ENCODE measurements at places on chromosomes 12 and 14. TPM values are rescaled to one million over a fixed set of nuclear protein-coding genes. Genes with fewer than 3 reads are reported as not detected.

DNA sequence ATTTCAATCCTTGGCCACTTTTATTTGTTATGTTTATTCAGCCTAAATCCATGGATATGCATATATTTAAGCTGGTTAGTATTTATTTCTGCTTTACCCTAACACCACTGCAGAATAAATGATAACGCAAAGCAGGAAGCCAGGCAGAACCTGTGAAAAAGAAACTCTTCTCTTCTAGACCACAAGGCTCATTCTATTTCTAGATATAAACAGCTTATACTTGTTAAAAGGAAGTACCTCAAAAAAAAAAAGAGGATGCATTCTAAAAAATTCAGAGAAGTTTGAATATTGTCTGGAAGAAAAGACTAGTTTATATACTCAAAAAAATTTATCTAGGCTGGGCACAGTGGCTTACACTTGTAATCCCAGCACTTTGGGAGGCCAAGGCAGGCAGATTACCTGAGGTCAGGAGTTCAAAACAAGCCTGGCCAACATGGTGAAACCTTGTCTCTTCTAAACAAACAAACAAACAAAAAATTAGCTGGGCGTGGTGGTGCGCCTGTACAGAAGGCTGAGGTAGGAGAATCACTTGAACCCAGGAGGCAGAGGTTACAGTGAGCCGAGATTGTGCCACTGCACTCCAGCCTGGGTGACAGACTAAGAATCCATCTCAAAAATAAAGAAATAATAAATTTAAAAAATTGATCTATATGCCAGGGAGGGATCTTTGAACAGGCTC, 55.8 kb downstream of the GALNT4 start:
- no peak for DNase-seq

The PRH2 gene
- not detected for total RNA-seq

- DNase-seq, result peak; percentile 74
Observed at GRCh38 chr12:131621701-131622421, 89.0 kb upstream of the SFSWAP start.

DNA sequence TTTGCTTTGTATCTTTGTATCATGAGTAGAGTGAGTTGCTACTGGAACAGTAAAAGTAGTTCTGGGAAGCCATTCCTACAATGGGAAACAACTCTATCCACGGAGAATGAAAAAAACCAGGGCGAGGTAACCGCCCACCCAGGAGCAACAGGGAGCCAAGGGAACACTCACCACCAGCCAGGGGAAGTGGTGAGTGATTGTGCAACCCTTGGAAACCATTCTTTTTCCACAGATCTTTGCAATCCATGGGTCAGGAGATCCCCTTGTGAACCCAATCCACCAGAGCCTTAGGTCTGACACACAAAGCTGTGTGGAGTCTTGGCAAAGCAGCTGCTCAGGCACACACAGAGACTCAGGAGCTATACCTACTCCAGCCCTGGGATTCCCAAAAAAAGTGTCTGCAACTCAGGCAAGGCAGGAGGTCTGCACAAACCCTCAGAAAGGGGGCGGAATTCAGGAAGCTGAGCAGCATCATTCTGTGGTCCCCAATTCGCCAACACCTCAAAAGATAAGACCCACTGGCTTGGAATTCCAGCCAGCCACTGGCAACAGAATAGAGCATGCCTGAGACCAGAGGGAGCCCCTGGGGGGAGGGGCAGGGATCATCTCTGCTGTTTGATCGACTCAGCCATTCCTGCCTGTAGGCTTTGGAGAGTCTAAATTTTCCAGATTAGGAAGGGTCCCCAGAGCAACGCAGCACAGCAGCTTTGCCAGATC, 52.1 kb upstream of the PPFIA2 start:
- DNase-seq, result no peak

DNA sequence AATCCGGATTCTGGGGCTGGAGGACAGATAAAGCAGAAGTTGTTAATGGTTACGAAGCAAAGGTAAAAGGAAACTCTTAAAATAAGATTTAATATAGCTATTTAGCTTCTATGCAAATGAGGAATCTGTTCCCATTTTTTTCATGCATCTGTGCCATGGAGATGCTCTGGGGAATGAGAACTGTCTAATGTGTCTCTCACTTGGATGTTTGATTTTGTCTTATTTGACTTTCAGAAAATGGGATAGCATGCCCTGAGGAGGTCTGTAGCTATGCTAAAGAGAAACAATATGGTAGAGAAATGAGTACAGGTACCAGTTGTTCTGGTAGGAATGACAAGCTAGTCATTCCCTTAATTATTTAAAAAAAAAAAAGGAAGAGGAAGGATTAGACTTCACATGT, 24.3 kb downstream of the C12orf76 start:
- DNase-seq, result no peak

The BCL11B gene
- total RNA-seq, result 0.03 TPM

The CABP1 gene
- not detected for total RNA-seq

The MGAT4C gene
- not detected for total RNA-seq

- no peak for DNase-seq
Observed at GRCh38 chr12:24476310-24476709, 472.6 kb downstream of the BCAT1 start.

DNA sequence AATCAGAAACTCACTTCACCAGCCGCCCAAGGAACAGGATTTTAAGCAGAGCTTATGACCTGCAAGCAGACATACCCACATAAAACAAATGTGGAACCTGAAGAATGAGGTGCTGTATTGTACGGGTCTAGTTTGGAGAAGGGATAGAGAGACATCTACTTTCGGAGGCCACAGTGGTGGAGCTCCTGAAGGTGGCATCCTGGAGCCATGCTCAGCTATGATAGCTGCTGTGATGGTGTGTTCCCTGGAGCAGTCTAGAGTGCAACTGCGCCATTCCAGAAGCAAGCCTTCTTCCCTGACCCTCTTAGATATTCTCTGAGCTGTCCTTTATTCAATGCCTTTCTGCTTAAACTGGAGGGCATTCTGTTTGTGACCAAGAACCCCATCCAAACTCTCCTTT, 402.6 kb downstream of the FUT8 start:
- DNase-seq, result no peak

GRCh38 chr12:75170640-75171185, 38.9 kb downstream of the KCNC2 start:
- no peak for DNase-seq

The OR4K13 gene
- not detected for total RNA-seq

The C14orf39 gene
- total RNA-seq, result 2.1 TPM

- DNase-seq, result peak; percentile 66
Observed at GRCh38 chr12:49019443-49020324, 1.1 kb upstream of the PRKAG1 start.

DNA sequence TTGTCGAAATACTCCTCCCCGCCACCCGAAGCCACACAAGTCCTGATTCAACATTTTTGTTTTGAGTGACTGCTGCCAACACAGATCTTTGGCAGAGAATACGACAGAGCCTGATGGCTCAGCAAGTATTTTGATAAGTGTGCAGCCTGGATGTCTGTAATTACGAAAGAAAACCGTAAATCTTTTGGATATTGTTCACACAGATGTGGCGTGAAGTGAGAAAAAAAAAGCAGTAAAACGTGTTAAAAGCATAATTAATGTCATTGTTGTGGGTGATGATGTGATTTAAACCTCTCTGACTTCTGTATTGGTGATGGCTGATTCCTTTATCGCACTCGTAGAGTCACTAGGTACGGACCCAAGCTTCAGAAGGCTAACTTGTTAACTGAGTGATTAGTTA, 98.7 kb downstream of the PHETA1 start:
- DNase-seq, result no peak

The TMEM116 gene
- total RNA-seq, result 11.4 TPM

GRCh38 chr14:21882226-21882625, 208.6 kb upstream of the OR4E1 start:
- DNase-seq, result no peak

DNA sequence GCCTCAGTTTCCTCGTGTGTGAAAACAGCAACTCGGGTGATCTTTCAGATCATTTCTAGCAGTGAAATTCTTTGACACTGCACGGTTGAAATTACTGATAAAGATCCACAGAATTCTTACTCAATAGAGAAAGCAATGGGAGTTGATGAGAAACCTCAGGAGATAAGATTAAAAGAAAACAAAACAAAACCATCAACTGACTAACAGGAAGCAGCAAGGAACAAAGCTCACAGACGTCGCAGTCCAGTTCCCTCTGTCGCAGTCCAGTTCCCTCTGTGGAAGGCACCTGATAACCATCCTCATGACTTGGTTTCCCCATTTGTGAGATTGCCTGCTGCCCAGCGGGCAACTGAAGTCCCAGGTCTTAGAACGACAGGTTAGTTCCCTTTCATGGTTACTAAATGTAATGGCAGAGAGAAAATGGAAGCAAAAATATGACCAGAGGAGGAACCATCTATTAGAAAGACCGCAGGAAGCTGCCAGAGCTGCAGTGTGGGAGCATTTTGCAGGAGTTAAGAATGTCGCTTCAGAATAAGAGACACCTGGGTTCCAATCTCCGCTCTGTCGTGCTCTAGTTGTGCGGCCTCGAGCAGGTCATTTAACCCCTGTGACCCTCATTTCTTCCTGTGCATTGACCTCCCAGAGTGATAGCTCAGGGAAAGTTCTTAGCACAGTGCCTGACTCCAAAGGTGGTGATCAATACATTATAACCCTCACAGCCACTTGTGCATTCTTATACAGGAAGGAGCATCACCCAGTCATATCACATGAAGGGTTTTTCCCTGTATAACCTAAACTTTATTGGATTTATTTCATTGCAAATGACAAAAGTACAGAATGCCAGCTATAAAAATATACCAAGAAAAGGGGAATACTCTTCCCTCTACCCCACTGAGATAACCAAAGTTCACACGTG, 5.1 kb upstream of the MED13L start:
- no peak for DNase-seq

GRCh38 chr12:123483602-123484248, 25.8 kb downstream of the SNRNP35 start:
- DNase-seq, result no peak

DNA sequence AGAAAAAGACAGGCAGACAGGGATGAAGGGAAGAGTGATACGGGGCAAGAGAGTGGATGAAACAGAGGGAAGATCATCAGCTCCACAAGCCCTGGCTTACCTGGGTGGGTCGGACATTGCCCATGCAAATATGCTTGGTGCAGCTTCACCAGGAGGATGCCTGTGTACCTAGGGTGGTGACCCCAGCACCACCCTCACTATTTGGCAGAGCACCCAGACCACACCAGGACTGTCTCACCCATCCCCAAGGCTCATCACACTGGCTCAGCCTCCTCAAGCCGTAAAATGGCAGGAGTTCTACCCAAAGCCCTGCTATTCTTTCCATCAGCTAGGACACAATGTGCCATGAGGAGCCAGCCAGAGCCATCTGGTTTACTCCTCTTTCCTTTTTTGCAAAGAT, 3.0 kb downstream of the GALNT8 start:
- no peak for DNase-seq

DNA sequence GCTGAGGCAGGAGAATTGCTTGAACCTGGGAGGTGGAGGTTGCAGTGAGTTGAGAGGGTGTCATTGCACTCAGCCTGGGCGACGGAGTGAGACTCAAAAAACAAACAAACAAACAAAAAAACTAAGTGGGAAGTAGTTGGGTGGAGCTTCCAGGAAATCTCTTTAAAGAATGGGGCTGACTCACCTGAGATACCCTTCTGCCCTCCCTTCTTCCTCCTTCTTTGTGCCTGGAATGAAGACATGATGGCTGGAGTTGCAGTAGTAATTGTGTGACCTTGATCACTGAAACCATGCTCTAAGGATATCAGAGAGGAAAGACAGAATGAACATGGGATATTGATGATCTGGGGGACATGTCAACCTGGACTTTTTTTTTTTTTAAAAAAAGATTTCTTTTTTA, 87.6 kb upstream of the MED13L start:
- no peak for DNase-seq

GRCh38 chr12:62516927-62517326, 50.3 kb downstream of the MON2 start:
- DNase-seq, result no peak

GRCh38 chr12:65778258-65779090, 45.8 kb upstream of the HMGA2 start:
- DNase-seq, result no peak

The PYM1 gene
- total RNA-seq, result 29.3 TPM

The NANOG gene
- total RNA-seq, result 0.03 TPM

DNA sequence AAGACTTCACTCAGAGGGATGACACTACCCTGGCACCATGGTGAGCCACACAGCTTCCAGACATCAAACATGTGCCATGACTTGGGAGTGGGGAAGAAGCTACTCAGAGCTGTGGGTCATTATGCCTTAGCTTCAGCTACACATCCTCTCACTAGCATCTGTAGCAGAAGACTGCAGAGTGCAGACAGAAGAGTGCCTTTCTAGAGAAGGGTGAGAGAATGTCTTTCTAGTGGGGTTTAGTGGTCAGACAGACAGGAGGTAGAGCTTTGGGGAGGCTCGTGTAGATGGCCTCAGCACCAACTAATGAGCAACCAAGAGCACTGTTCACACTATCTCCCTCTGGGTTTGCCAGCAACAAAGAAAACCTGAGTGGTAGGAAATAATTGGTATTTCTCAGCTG, 4.9 kb upstream of the B4GALNT3 start:
- DNase-seq, result no peak

GRCh38 chr12:46963977-46964971, 115.1 kb upstream of the PCED1B start:
- DNase-seq, result peak; percentile 92

DNA sequence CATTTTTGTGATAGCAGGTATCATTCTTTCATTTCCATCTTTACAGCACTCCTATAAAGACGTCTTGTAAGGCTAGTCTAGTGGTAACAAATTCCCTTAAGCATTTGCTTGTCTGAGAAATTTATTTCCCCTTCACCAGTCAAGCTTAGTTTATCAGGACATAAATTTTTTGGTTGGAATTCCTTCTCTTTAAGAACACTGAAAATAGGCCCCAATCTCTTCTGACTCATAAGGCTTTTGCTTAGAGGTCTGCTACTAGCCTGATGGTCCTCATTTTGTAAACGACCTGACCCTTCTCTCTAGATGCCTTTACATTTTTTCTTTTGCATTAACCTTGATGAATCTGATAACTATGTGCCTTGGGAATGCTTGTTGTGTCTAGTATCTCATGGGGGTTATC, 20.3 kb downstream of the OLR1 start:
- no peak for DNase-seq

GRCh38 chr12:38744041-38744440, 161.3 kb downstream of the CPNE8 start:
- no peak for DNase-seq

GRCh38 chr12:122848471-122849351, 13.5 kb downstream of the HIP1R start:
- DNase-seq, result no peak
